ENCODE measurements at places on chromosomes 6 and 20.

GRCh38 chr6:107983811-107984210, 25.8 kb upstream of the SEC63 start:
- no peak for DNase-seq

GRCh38 chr20:1844325-1845162, 50.7 kb upstream of the SIRPA start:
- no peak for DNase-seq

DNA sequence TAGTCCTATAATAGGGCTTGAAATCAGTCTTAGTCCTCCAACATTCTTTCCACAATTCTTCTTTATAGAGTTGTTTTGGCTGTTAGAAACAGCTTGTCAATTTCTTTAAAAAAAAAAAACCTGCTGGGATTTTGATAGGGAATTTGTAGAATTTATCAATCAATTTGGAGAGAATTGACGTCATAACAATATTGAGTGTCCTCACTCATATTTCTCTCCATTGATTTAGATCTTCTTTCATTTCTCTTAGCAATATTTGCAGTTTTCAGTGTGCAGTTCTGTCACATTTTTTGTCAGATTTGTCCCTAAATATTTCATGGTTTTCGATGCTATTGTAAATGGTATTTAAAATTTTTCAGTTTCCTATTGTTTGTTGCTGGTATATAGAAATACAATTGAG, 5.3 kb upstream of the LINC00237 start:
- DNase-seq = no peak

DNA sequence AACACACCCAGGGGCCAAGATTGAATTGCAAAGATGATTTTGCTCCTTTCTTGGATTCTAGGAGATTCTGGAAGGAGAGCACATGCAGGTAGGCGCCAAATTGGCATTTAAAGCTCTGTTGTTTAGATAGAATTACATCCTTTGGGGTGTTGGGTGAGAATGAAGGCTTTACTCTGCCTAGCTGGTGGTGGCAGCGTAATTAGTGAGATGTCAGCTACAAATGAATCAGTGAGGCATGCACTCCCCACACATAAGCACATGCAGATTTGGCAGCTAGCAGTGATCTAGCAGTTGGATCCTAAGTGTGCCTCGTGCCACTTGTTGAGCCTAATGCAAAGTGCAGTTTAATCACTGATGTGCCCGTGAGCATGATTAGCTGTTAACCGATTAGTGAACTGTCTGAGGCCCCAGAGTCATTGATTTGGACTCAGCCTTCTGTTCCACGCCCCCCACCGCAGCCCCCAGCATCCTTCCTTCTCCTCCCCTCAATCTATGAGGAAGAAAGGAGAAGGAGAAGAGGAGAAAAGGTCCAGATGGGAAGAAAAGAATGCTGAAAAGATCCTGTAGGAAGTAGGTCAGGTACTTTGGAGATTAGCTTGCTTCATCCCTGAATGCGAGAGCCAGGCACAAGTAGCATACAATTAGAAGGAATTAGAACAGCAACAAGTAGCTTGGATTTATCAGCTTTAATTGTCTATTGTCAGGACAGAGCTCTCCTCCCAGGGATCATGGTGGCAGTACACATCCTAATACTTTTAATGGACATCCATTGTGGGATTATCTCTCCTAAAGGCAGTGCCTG, 6.0 kb upstream of the PRDM1 start:
- DNase-seq = no peak

- no peak for DNase-seq
These were observed 23.8 kb downstream of the ADGRF4 start for GRCh38 chr6:47722194-47722593.
